ENCODE measurements at places on chromosomes 4 and X.

DNA sequence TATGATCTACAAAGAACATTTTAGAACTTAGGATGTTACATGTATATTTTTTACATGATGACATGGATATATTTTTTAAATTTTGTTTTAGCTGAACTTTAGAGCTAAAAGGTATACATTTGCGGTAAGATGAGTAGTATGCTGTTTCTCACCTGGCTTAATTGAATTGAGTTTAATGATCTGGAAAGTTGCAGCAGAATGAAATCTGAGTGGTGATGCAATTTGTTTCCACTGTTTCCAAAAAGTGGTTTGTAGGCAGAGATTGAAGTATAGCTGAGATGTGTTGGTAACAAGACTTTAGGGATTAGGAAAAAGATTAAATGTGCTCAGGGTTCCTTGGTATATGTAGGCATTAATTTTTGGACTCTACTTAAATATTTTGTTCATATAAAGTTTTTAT is 68.1 kb downstream of the HPF1 start:
- no peak for DNase-seq

DNA sequence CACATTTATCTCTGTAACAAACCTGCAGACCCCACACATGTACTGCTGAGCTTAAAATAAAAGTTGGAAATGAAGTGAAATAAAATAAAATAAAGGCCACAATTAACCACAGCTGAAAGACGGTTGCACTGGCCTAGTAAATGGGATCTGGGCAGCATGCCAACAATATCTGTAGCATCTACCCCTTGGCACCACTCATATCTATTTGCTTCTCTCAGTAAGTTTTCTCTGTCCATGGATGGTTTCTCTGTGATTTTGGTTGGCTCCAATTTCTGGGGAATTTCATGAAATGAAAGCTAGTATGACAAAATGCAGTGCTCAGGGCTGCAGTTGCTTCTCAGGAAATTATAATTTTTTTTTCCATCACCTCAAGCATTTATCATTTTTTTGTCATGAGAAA is 172.0 kb upstream of the IL15 start:
- no peak for DNase-seq

DNA sequence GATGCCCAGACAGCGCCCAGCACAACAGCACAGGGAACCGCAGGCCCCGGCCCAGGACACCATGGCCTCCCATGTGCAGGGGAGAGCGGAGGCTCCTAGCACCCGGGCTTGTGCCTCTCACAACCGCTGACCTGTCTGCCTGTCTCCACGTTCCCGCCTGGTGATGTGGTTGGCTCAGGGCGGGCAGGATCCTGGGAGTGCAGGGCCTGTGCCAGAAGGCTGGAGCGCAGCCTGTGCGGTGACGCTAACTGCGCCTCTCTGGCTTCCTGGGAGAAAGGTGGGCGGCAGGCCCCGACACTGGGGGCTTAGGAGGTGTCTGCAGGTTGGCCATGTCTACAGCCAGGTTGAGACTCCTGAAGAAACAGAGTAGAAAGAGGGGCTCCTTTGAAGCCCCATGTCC is 48.7 kb downstream of the CPZ start:
- no peak for DNase-seq

DNA sequence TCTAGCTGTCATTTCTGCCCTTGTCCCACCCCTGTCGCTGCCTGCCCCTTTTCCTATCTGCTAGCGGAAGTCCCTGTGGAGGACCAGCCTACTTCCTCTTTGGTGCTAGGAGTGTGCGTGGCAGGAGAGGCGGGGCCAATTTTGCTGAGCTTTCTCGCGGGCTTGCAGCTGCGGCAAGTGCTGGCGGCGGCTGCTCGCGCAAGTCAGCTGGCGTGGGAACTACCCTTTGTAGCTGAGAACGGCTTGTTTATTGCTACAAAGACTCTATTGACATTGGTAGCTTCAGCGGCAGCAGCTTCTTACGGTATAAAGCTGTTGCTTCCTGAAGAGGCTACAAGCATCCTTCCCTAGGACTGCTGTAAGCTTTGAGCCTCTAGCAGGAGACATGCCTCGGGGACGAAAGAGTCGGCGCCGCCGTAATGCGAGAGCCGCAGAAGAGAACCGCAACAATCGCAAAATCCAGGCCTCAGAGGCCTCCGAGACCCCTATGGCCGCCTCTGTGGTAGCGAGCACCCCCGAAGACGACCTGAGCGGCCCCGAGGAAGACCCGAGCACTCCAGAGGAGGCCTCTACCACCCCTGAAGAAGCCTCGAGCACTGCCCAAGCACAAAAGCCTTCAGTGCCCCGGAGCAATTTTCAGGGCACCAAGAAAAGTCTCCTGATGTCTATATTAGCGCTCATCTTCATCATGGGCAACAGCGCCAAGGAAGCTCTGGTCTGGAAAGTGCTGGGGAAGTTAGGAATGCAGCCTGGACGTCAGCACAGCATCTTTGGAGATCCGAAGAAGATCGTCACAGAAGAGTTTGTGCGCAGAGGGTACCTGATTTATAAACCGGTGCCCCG is at the start of gene MAGEH1:
MAGEH1 (plus strand) TSS at position 138 of the 843 bp plus-strand sequence; CDS start at position 386, 248 bp downstream.
- peak; percentile 57 for DNase-seq

- DNase-seq, result no peak
Observed at GRCh38 chr4:2725380-2725779, 30.8 kb downstream of the TNIP2 start.

- no peak for DNase-seq
Observed at GRCh38 chrX:12058087-12058486, 80.2 kb upstream of the FRMPD4 start.

GRCh38 chr4:138292321-138292720 is 50.2 kb upstream of the SLC7A11 start:
- DNase-seq, result no peak

GRCh38 chrX:20718592-20719380 is 452.1 kb upstream of the RPS6KA3 start:
- no peak for DNase-seq

DNA sequence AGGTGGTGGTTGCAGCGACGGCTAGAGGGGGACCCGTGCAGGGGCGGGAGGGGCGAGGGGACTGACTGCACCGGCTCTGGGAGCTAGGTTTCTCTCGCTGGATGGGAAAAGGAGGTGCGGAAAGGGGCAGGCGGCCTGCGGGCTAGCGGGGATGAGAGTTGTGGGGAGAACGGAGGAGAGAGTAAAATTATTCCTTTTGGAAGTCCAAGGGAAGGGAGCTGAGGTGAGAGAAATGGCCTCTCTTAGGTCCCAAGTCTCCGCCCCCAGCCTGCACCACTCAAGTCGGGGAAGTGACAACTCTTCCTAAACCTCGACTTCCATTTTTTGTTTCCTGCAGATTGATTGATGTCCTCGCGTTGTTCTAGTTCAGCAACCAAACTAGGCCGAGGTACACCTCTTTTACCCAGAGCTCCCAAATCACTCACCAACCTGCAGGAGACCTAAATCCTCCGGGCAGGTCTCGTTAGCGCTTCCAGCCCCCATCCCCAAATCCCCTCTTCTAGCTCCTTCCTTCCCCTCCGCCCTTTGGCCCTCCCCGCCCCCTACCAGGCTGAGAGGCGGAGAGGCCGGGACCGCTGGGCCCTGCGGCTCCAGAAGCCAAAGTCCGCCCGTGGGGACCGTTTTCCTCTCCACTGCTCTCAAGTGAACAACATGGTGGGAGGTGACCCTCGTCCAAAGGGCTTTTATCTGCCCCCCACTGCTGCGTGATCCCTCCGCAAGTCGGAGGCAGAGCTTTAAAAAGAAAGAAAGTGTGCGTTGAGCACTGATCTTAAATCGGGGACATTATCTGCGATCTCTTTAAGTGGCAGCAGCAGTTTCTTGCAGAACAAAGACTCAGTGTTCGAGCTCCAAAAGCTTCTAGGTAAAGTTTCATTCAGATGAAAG is 7.3 kb downstream of the PITX2 start:
- DNase-seq, result no peak

- no peak for DNase-seq
Observed at GRCh38 chrX:107677501-107677901, 49.2 kb downstream of the PRPS1 start.

DNA sequence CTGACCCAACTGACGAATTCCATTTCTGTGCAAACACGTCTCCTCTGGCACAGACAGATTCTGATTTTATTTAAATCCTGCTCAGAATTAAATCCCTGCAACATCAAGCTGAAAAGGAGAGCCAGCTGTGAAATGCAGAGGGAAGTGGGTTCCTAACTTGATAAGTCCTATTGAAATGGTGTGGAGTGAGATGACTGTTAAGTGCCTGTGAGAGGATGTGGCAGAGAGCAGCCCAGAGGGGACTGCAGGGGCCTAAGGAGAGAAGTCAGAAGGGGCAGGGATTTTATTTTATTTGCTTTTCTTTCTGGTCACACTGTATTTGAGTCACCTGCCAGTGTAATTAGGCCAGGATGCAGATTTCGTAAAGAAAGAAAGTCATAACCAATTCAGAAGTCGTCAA is 277.4 kb downstream of the NKX6-1 start:
- DNase-seq, result no peak

- no peak for DNase-seq
Observed at GRCh38 chr4:54433686-54434085, 204.6 kb downstream of the PDGFRA start.

DNA sequence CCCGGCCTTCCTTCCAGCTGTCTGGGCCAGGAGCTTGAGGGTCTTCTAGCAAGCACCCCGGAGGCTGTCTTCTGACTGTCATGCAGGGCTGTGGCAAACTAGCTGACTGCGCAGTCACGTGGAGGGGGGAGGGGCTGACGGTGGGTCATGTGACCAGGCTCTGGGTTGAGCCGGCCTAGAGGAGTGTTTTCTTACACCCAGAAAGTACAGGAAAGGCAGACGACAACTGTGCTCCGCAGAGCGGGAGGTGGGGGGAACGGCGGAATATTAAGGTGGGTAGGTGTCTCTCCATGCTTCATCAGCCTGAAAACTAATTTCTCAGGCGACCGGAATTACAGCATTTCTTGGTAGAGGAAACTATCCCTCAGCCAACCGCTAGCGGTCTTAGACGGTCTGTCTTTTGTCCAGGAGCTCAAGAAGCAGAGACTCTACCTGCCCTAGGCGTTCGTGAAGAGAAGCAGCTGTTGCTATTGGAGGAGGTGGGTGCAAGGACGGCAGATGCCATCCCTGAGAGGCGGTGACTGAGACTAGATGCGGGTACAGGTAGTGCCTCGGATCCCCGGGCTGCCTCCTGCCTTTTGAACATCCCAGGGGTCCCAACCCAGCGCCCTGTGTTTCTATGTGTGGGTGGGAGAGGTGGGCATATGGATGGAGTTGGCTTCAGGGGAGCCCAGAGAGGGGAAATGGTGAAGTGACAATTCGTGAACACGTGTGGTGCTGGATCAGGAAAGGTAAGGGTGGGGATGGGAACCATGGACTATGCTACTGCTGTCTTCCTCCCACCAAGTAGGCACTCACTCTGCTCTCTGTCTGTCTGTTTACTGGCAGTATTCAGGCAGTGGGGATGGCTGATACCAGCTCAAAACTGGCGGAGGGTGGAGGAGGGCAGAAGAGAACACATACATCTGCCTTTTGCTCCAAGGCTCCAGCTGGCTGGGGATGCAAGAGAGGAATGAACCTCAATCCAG is 8.8 kb downstream of the GPRASP1 start:
- peak; percentile 77 for DNase-seq
